CD4-positive, alpha-beta T cell (primary cell): ENCODE measurements at places on chromosomes 5 and 9.

GRCh38 chr9:119050281-119050680 is 319.0 kb downstream of the BRINP1 start:
- DNase-seq: no peak

GRCh38 chr9:31783491-31783890 is 601.0 kb upstream of the ACO1 start:
- no peak for DNase-seq

GRCh38 chr9:137880160-137880975 is 2.8 kb downstream of the CACNA1B start:
- no peak for DNase-seq

- no peak for DNase-seq
Observed at GRCh38 chr5:142735323-142736246, 34.6 kb upstream of the ARHGAP26 start.

DNA sequence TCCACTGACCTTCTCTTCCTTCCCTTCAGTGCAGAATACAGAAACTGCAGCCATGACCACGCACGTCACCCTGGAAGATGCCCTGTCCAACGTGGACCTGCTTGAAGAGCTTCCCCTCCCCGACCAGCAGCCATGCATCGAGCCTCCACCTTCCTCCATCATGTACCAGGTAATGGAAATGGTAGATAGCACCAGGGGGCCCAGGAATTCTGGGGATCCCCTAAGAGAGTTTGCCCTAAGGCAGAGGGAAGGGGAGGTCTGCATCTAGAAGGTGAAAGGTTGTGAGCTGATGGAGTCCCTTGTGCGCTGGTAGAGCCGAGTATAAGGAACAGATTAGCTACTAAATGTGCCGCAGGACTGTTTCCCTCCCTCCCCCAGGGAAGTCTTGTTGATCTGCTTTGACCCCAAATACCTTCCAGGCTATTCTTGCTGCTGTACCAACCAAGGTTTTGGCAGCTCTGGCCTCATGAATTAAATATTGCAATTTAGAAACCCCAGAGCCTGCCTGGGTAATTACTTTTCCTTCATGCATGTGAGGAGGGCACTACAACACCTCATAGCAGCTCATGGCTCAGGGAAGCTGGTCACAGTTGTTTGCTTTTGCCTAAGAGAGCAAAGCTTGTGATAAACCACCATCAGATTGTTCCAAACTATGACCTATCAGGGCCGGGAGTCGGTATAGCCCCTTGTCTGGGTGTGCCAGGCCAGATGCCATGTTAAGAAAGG is 19.6 kb downstream of the CYFIP2 start:
- no peak for DNase-seq

- DNase-seq: no peak
Observed at GRCh38 chr5:154984946-154985516, 28.5 kb upstream of the KIF4B start.

GRCh38 chr5:17223367-17224185 is 6.1 kb downstream of the BASP1 start:
- DNase-seq: no peak

DNA sequence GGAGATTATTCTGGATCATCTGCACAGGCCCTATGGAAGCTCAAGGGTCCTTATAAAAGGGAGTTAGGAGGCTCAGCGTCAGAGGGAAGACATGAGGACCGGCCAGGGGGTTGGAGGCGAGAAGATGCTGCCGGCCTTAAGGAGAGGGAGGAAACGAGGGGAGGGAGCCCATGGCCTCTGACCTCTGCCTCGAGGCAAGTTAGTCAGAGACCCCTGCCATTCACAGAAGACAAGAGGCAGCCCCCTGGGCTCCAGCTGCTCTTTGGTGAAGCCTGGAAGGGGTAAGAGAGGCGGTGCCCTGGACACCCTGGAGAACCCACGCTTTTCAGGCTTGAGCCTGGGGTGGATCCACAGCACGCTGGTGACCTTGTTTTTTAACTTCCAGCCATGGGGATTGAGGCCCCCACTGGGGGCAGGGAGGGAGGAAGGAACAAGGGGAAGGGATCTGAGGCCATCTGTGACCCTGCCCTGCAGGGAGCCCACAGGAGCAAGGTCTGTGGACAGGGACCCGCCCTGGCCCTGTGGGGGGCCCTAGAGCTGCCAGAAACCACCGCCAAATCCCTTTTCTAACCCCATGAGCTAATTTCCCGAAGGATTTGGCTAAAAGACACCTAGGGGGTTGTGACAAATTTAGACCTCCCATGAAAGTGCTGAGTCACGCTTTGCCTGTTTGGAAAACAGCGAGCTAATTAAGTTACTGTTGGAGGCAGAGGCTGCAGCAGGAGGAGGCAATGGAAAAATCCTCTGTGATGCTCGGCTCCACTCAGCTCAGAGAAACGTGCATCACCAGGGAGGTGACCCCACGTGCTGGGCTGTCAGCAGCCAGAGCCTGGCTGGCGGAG is 49.7 kb downstream of the OLFM1 start:
- no peak for DNase-seq

DNA sequence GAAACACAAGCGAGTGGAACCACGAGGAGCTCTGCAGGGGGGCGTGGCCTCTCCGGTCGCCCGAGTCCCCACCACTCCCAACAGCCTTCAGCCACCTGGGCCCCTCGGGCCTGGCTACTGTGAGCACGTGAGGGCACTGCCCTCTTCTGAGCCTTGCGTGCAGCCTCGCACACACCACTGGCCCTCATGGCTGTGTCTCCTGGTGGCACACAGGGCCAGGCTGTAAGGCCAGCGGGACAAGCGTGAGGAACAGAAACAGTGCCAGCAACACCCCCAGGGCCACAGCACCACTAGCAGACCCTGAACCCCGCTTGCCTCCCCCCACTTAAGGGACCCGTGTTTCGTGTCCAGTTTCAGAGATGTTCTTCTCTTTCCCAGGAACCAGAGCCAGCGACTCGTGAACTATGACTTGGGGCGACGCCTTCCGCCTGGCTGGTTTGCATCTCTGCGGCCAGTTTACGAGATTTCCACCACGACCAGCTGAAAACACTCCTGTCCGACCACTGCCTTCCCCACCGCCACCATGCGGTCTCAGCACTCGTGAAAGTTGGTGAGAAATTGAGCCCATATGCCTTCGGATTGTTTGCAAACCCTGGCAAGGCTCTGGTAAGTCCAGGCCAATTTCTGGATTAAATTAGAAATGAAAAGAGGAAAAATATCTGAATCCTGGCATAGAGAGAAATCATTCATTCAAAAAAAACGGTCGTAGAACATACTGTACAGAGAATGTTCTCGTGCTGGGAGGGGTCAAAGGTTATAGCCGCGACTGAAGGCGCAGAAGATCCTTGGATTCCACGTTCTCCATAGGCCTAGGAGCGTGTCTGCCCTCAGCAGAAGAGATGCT is 135.6 kb downstream of the ZNF354C start:
- DNase-seq: no peak

- DNase-seq: no peak
Observed at GRCh38 chr5:125052584-125052983, 306.1 kb upstream of the ZNF608 start.

DNA sequence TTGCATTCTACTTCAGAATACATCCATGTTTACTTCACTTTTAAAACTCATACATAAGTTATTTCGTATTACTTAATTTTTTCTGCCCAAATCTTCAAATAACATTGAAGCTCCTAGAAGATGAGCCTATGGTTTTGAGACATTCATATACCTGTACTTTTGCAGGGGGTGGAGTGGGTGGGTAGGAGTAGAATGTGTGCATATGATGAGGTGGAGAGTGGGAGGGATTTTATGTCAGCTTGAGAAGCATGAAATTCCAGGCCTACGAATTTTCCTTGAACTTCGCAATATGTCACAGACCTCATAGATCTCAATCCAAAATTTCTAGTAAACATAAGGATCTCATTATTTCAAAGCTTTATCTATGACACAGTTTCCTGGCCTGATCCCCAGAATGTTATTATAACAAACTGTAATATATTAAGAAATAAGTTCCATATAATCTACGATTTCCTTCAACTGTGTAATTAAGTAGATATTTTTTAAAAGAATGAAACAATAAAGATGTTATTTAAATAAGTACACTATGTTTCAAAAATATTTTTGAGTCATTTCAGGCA is 19.7 kb upstream of the MOB3B start:
- DNase-seq: no peak

GRCh38 chr9:6788162-6789016 is 30.6 kb downstream of the KDM4C start:
- DNase-seq: no peak
